NCI-H460 (cell line): ENCODE measurements at places on chromosomes 12 and 14. TPM values are rescaled to one million over a fixed set of nuclear protein-coding genes. Genes with fewer than 3 reads are reported as not detected.
A peak's percentile ranks its signal among the peaks of the same experiment; 100 is the strongest.

The WIF1 gene
- not detected in 2 replicates for total RNA-seq

DNA sequence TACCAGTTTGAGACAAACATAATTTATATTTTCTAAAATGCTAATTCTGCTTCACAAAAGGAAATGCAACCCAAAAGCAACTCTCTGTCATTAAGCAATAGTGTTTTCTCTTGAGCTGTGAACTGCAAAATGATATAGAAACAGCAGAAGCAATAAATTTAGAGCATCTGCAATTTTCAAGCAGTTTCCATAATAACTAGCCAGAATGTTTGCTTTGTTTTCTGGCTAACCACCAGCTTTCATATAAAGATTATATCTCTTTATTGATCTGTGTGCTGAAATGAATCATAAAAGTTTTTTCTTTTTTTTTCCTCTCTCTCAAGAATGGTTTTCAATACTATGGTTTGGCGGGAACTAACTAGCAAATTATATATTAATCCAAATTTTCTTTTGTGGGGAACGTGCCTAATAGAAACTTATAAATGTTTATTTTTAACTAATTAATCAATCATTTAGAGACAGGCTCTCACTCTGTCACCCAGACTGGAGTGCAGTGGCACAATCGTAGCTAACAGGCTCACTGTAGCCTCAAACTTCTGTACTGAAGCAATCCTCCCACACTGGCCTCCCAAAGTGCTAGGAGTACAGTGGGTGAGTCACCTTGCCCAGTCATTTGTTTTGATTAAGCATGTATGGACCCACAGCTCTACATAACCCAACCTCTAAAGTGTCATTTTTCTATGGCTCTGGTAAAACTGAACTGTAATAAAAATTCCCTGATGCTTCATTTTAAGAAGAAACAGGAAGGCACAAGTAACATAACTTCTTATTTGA lies 830.1 kb upstream of the MGAT4C start:
- DNase-seq: no peak

The SYCP3 gene
- 0.14 TPM in 1 of 2 replicates, not detected in the other for total RNA-seq

GRCh38 chr12:109428037-109428629 lies 49.0 kb downstream of the KCTD10 start:
- DNase-seq: peak; percentile 68
